ENCODE measurements at places on chromosomes 3 and 15.

DNA sequence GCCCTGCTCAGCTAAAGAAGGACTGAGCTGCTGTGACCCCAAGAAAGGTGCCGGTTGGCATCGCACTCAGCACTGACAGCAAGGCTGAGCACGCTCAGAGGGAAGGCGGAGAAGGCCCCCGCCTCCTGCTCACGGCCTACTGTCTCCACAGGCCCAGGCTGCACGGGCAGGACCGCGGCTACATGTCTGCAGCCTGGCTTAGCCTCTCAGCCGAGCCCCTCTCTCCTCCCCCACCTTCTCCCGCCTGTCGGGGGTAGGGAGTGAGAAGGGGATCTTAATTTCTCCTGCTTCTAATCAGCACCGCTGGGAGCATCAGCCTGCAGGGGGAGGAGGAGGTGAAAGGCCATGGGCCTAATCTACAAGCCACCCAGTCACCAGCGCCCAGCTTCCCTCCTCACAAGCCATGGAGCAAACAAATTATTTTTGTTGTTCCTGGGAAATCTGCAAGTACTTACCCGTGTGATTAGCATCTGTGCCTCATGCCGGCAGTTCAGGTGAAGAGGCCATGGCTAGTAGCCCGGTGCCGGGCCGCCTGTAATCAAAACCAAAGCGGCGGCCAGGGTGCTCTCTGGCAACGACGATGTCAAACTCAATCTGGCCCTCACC lies 68.1 kb downstream of the EPHB3 start:
- no peak for DNase-seq

DNA sequence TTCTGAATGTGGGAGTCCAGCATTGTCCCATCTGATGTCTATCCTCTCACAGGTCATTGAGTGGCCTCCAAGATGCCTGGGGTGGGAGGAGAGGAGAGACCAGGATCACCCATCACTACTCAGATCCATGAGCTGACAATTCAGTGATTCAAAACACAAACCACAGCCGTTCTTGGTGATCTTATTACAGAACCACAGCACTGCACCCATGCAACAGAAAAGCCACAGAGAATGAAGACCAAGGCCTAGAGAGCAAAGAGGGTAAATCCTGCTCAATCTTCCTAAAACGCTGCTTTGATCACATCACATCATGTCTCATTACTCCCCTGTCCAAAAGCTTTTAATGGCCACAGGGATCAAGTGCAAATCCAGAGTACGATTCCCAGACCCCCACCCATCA lies 23.5 kb downstream of the ANP32A start:
- no peak for DNase-seq

DNA sequence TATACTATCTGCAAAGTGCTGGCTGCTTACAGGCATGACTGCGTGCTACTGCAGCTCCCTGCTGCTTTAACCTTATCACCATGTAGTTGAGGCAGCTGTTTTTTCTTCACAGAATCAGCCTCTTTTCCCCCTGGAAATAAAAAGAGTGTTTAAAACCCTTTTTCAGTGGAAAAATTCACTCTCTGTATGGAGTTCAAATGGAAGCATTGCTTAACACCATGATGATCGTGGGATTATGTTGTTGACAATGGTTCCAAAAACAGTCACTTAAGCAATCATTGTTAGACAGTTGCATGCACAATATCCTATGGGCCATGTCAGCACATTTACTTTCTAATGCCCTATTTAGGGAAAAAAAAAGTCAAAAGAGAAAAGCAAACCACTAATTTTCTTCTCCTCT lies 536.4 kb downstream of the UNC13C start:
- no peak for DNase-seq

- no peak for DNase-seq
Observed at GRCh38 chr15:62437753-62438152, 272.7 kb upstream of the C2CD4B start.

Measured in activated naive CD4-positive, alpha-beta T cell (primary cell).